WERI-Rb-1 (cell line): ENCODE measurements at places on chromosomes 2 and 18.

DNA sequence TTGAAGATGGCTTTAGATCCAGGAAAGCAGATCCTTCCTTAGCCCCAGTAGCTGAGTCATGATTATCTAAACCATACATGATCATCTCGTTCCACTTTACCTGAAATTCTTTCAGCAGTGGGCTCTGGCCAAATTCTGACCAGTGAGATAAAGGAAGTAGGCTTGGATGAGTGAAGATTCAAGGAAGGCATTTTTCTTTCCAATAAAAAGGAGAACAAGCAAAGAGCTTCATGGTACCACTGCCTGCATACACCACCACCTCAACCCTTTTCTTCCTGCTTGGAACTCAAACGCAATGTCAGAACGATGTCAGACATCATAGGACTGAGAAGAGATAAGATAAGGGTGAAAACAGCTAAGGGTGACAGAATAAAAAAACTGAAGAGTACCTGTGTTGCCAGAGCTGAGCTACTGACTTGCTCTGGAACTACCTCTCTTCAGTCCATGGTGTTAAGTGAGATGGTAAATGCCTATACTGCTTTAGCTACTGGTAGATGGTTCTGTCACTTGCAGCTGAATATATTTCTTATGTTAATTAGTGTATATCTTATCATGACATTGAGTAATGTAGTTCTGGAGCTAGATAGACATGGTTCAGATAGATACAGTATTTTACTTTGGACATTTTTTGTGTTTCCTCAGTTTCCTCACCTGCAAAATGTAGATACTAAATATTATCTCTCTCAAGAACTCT is 58.7 kb upstream of the ACVR1 start:
- no peak for DNase-seq

GRCh38 chr2:234292205-234292961 is 204.5 kb downstream of the ARL4C start:
- no peak for DNase-seq

DNA sequence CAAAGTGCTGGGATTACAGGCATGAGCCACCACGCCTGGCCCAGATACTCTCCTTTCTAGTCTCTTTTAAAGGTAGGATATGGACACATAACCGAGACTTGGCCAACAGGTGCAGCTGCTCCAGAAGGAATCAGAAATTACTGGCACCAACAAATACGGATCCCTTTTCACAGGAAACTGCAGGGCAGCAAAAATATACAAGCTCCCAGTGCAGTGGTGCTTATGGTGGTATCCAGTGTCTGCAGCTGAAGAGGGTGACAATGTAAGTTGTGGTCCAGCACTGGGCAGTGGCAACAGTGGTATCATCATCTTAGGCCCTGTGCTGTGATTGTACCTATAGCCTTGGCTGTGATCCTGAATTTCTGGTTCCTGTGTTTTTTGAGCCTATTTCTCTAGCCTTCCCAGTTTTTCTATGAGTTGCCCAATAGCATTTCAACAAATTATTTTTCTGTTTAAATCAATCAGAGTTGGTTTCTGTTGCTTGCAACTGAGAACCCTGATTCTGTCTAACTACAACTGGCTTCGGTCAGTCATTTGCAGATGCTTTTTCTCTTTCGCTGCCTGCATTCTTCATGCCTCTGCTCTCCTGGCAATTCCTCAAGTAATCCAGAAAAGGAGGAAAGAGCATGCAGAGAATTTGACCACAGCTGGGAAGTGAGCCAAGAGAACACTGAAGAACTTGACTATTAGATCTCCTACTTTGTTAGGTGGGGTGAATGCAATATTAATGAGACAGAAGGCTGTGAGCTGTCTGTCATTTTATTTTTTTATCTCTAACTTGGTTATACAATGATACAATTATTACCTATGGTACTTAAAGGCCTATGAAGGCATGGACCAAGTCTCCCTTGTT is 30.8 kb upstream of the EML4 start:
- no peak for DNase-seq

GRCh38 chr2:43024515-43025011 is 201.8 kb downstream of the ZFP36L2 start:
- peak; percentile 90 for DNase-seq

- DNase-seq: no peak
Measured at GRCh38 chr2:239942871-239943311, 82.3 kb downstream of the NDUFA10 start.

GRCh38 chr2:192159208-192159607 is 35.5 kb downstream of the TMEFF2 start:
- DNase-seq: no peak

GRCh38 chr2:110828330-110828729 is 96.0 kb downstream of the ACOXL start:
- no peak for DNase-seq

GRCh38 chr2:227856697-227857096 is 14.7 kb upstream of the DAW1 start:
- DNase-seq: no peak

DNA sequence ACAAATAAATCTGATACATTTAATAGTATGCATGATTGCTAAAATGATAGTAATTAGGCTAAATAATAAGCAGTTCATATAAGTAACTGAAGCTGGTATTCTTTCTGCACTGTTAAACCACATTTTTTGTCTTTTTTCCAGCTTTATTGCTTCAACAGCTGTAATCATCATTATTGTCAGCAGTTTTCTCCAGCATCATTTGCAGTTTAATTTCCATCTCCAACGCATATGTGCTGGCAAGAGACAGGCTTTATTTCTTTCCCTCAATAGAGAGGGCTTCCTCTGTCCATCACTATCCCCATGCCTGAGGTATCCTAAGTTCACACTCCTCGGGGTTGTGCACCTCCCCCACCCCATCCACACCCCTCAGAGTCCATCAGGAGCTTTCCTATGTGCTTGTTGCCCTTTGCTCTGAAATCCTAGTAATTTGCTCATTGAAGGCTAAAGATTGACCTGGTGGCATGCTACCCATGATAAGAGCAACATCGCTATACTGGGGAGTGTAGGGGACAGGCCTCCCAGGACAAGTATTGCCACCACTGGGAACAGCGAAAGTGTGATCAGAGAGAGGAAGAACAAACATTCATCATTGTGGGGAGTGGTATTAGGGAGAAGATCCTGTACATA is 37.1 kb downstream of the B4GALT6 start:
- no peak for DNase-seq

DNA sequence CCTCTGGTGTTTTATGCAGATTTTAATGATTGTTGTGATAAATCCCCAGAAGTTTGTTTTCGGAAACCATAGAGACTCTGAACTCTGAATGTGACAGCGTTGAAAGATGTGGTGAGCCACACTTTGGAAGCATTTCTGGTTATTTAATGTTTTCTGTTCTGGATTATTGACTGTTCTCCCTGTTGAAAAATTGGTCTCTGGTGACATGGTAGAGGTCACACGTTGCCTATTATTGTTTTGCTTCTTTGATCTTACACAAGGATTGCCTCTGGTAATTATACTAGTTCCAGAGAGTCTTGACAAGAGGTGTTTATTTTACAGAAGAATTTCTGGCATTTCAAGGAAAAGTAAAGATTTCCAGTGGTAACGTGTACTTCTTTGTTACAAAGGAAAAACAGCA is 127.1 kb downstream of the GREB1L start:
- DNase-seq: no peak

DNA sequence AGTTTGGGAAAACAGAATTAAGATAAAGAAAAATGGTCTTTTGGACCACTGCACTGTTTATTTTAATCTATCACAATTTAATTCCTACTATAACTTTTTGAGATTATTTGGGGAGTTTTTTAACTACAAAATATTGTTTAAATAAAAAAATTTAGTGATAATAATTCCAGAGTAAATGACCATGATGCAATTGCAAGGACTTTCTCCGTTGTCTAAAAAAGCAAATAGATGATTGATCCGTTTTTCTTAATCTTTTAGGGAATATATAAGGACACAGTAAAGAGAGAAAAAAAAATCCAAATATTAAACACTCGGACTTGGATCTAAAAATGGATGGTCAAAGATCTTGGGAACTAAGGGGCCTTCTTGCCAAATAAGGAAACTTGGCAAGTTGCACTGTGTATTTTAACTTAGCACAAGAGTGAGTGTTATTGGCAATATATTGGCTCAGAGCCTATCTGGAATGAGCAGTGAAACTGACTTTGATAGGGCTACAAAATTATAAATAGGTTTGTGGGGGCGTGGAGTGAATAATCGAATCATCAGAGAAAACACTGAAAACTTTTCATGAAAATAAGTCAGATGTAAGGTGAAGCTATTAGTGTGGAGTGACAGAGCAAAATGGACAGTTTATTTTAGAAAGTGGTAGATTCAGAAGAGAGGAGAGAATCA is 2.0 kb downstream of the MAP3K20 start:
- DNase-seq: no peak

DNA sequence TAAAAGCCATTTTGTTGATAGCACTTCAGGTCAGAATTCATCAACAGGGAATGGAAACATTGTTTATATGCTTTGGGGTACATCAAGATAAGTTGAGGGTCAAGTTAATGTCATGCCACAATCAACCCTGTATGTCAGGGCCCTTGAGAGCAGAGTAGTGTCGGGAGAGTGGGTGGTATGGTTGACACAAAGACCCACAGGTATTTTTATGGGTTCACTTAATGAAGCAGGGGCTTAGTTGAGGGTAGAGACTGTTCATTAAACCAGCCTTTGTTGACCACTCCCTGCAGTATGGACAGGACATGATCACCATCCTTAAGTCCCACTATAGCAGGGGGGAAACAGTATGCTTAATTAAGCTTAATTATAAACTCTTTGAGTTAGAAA is 5.7 kb downstream of the RPL37A start:
- no peak for DNase-seq

DNA sequence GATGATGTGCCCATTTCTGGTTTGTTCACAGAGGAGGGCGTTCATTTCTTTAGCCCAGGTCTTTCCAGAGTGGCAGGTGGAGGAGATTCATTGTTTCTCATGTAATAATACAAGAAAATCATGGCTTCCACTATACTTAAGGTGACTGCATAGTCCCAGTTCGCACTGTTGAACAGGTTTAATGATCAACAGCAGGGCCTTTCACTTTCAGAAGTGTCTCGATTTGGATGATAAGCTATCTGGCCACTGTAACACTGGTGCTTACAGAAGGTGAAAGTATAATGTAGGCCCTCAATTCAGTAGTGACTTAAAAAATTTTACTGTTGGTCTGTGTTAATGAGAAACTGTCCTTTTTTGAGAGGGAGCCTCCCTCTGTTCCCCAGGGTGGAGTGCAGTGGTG is 1.4 kb downstream of the RMC1 start:
- DNase-seq: no peak

GRCh38 chr18:48623468-48624235 is 84.8 kb downstream of the CTIF start:
- DNase-seq: no peak

DNA sequence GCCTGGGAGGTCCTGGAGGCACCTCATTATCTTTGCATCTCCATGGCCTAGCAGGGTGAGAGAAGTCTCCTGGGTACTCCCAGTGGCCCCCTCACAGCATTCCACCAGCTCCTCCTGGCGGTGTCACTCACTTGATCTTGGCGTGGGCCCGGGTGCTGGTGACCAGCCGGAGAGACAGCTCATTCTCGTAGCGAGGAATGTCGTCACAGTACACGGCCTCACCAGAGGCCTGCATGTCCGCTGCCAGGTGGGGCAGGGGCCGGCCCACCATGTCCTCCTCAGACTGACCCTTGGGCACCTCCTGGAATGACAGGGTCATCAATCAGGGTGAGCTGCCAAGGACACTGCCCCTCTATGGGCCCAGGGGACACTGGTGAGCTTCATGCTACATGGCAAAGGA is 42.4 kb downstream of the XDH start:
- no peak for DNase-seq

- no peak for DNase-seq
Measured at GRCh38 chr2:137367361-137367760, 596.9 kb upstream of the HNMT start.

GRCh38 chr2:105231232-105231619 is 10.3 kb upstream of the GPR45 start:
- no peak for DNase-seq

DNA sequence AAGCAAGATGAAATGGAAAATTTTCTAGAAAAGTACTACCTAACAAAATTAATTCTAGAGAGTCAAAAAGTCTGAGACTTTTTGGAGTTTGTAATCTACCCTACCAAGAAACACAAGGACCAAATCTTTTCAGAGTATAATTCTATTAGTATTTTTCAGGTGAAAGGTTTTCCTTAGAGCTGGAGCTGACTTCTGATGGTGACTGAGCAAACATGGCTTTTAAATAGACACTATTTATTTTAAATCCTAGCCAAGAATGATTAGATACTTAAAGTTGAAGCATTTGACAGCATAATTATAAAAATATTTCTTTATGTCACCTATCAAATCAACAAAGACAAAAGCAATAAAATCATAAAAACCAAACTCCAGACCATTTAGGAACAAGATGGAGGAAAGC is 26.6 kb downstream of the ZC3H6 start:
- DNase-seq: no peak

DNA sequence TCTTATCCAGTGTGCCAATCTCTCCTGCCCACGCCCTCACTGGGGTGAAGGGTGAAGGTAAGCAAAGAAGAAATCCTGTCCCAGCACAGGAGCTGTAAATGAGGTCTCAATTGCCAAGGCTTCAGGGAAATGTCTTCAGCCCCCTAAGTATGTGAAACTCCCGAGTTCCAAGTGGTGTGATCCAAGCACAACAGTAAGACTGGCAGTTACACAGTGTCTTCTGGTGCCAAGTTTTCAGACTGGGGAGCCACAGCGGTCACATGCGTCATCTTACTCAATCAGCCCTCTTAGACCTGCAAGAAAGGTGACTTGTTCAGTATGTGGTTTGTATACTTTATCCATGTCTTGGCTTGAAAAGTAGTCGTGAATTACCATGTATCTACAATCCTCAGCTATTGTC is 55.0 kb upstream of the SPRED2 start:
- no peak for DNase-seq

DNA sequence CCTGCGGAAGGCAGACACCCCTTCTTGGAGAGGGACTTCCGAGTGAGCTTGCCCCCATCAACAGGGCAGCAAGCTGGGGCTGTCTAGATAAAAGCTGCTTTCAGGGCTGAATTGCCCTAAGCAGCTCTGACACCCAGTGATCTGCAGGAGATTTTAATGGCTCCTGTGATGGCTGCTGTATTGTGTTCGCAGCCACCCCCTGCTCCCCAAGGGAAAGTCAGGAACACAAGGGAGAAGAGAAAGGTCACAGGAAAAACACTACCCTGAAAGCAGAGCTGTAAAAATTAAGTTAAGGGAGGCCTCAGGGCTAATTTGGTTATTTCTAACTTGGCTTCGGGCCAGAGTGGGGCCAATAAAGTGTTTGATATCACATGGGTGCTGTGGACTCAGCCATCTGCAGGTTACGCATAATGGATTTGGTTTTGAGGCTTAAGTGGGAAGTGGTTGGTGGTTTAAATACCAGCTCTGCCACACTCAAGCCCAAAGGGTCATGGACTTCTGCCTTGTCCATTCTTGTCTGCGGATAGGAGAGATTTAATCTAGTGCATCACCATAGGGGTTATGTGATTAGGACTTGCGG is 147.6 kb downstream of the CLIP4 start:
- DNase-seq: no peak

DNA sequence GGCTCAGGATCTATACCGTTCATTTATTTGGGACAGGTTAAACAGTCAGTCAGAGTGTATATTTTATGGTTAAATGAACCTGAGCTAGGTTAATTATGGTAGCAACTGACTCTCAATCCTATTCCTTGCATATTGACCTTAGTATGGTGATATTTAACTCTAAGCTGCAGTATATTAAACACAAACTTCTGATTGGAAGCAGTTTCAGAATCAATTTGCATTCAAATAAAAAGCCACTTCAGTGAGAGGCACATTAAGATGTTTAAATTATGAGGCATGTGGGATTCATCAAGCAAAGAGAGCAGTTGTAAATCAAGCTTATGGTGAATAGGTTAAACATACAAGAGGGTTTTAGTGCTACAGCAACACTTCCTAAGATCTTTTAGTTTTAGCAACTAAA is 40.4 kb downstream of the FRZB start:
- no peak for DNase-seq
